ENCODE measurements at places on chromosomes 1 and 21.

DNA sequence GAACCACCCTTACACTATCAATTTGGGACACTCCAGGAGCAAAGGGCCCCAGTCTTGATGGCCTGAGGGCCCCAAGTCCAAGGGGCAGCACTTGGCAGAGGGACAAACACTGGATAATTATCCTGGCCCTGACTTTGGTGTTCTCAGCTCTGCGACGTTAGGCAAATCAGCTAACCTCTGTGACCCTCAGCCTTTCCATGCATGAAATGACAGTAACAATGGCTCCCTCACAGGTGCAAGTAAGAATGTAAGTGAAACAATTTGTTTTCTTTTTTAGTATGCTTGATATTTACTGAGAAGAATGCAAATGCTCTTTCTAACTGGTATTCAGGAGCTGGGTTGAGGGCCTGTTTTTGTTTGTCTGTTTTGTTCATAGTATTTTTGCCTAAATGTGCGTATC lies 61.6 kb upstream of the PRDX6 start:
- DNase-seq, result no peak

DNA sequence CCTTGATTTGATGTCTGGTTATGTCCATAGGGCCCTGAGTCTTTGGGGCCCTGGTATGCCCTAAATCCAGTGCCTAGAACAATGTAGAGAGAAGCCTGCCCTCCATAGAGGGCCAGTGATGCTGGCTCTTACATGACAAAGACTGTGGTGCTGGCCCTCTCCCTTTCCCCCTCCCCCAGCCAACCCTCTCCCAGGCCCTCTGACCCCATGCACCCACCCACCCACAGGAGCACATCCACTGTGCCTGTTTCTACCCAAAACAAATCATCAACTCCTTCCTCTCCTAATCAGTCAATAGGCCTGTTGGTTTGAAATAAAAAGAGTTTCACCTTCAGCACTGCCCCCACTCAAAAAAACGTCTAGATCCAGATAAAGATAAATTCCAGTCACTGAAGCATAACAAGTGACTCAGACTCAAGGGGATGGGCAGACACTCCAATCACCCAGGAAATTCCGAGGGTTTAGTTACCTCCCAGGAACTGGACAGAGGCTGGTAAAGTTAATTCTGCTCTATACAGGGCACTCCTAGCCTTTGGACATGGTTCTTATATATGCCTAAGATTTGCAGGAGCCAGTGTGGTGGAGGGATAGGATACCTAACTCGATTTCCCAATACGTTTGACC lies 144.8 kb upstream of the VANGL1 start:
- DNase-seq, result no peak

GRCh38 chr1:6905790-6906189 lies 120.5 kb downstream of the CAMTA1 start:
- no peak for DNase-seq

GRCh38 chr1:79322511-79323027 lies 316.0 kb upstream of the ADGRL4 start:
- no peak for DNase-seq

DNA sequence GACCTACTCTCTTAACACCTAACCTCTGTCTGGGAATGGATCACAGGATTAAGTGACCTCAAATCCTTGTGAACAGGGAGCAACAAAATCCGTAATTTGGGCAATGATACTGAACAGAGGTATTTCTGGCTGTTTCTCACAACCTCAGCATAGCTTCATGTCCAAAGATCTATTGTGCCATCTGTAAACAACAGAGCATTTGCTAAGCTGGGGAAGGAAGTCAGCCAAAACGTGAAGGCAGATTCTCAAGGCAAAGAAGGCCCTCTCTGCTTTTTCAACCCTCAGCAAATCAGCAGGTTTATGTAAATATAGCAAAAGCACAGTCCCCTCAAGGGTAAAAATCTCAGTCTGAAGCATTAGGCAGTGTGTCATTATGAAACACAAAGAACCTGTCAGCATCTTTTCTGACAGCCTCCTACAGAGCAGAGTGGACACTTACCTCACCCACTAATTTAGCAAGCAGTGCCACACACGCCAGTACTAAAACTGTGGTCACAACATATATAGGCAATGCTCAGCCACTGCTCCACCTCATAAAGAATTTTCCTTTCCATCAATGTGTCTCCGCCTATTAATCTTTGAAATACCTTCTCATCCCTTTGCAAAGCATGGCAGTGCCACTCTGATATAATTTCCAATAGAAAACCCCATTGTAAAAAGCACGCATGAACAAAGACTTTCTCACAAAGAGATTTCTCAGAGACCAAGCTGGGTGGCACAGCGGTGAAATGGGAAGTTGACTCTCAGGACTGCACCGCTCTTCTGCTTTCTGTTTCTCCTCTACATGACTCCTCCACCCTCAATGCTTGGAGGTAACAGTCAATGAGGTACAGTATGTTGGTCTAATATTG lies 188.0 kb downstream of the RERE start:
- peak; percentile 5 for DNase-seq
